ENCODE measurements at places on chromosomes 6 and 20.

- DNase-seq, result no peak
Measured at GRCh38 chr6:12974551-12974950, 258.0 kb downstream of the PHACTR1 start.

- DNase-seq, result no peak
Measured at GRCh38 chr6:6810727-6811126, 222.2 kb downstream of the LY86 start.

DNA sequence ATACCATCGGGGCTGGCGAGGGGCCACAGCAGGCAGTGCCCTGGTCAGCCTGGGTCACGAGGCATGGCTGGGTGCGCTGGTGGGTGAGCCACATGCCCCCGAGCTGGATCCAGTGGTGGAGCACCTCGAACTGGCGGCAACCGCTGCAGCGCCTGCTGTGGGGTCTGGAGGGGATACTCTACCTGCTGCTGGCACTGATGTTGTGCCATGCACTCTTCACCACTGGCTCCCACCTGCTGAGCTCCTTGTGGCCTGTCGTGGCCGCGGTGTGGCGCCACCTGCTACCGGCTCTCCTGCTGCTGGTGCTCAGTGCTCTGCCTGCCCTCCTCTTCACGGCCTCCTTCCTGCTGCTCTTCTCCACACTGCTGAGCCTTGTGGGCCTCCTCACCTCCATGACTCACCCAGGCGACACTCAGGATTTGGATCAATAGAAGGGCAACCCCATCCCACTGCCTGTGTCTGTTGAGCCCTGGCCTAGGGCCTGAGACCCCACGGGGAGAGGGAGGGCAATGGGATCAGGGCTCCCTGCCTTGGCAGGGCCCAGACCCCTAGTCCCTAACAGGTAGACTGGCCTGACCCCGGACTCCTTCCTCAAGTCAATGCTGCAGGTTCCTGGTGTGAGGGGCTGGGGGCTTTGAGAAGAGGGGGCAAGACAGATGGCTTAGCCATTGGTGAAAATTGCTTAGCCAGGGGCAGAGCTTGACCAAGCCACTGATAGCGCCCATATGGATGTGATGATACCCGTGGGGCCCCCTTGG, 598 bp downstream of the TMEM239 start:
- no peak for DNase-seq

- no peak for DNase-seq
Measured at GRCh38 chr20:47353239-47353691, 3.2 kb downstream of the ZMYND8 start.

- no peak for DNase-seq
Measured at GRCh38 chr6:113668641-113669408, 188.3 kb upstream of the MARCKS start.
